Kidney capillary endothelial cell (primary cell): ENCODE measurements at places on chromosomes 3 and 15.

DNA sequence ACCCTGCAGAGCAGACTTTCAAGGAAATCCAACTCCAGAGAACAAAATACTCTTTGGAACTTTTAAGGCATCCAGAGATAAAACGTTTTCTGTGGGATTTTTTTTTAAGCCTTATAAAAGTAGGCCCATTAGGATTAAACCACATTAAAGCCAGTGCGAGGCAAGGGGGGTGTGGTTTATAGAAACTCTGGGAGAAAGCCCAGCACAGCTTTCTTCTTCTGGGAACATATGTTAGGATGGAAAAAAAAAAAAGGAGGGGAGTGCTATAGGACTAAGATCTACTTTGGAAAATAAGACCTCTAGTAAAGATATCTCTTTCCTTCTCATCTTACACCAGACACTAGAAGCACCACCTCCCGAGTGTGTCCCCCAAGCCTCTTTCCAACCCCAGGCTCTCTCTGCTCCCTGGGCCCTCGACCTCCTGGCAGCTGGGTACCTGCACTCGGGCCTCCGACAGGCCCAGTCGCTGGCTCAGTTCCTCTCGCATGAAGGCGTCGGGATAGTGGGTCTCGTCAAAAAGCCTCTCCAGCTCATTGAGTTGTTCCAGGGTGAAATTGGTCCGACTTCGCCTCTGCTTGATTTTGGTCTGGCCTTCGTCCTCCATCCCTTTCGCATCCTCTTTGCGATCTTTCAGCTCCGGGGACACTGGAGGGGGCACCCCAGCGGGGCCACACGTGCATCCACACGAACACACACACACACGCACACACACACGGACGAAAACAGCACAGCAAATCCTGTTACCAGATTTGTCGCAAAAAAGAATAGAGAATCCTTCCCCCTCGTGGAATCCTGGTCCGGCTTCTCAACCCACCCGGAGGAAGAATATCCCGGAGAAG, 3.8 kb downstream of the SHOX2 start:
- no peak for DNase-seq

DNA sequence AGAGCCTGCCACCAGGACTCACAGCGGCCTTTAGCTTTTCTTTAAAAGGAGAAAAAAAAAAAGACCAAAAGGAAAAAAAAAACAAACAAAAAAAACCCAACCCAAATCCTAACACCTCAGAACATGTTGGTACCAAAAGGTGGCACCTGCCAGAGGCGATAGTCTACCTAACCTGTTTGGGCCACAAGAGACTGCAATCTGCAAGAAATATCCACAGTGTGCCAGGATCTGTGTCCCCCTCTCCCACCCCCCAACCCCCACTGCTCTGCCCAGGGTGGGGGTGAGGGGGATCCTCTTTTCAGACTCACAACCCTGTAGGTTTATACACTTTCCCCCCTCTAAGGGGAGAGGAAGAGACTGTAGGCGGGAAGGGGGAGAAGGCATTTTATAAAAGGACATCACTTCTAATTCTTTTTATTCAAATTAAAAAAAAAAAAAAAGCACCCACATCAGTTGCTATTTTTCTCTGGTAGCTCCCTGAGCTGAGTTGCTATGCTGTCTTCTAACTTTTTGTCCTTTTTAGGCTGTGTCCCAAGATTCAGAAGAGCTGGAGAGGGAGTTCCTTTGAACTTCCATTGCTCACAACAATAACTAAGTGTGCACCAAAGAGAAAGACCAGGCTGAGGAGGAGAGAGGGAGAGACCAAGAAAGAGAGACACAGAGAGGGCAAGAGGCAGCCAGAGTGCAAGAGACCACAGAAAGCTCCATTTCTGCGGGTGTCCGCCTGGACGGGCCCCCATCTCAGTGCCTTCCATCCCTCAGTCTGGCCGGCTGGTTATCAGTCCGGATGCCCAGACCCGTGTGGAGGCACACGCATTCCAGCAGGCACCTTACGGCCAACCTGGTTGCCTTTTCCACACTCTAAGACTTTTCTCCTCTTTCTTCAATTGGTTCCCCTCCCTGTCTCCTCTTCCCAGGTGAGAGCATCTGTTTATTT, 48.9 kb downstream of the TLE3 start:
- no peak for DNase-seq

- no peak for DNase-seq
These were observed 65.1 kb downstream of the MRPL46 start for GRCh38 chr15:88401996-88402656.

GRCh38 chr3:36227980-36228379, 152.3 kb upstream of the STAC start:
- no peak for DNase-seq

DNA sequence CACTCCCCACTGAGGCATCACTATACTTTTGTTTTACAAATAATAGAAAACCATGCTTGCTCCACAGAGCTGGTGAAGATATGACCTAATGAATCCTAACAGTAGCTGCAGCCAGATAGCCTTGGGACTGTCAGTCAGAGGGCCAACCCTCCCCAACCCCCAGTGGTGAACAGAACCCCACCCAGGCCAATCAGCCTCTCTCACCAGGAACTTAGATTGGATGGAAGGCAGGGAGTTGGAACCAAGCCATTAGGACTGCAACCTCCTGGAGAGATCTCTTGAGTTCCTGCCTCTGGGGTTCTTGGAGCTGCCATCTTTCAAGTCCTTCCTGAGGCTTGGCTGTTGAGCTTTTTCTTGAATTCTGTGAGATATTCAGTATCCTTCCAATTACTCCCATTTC, 3.0 kb upstream of the MRPS22 start:
- no peak for DNase-seq

DNA sequence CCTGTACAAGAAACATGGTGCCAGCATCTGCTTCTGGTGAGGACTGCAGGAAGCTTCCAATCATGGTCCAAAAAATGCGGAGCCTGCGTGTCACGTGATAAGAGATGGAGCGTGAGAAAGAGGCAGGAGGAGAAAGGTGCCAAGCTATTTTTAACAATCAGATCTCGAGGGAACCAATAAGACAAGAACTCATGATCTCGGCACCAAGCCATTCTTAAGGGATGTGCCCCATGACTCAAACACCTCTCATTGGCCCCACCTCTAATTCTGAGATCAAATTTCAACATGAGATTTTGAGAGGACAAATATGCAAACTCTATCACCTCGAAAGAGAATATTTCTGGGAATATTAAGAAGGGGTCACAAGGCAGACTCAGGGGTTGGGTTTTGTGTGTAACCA, 107.2 kb downstream of the PYDC2 start:
- DNase-seq = no peak

DNA sequence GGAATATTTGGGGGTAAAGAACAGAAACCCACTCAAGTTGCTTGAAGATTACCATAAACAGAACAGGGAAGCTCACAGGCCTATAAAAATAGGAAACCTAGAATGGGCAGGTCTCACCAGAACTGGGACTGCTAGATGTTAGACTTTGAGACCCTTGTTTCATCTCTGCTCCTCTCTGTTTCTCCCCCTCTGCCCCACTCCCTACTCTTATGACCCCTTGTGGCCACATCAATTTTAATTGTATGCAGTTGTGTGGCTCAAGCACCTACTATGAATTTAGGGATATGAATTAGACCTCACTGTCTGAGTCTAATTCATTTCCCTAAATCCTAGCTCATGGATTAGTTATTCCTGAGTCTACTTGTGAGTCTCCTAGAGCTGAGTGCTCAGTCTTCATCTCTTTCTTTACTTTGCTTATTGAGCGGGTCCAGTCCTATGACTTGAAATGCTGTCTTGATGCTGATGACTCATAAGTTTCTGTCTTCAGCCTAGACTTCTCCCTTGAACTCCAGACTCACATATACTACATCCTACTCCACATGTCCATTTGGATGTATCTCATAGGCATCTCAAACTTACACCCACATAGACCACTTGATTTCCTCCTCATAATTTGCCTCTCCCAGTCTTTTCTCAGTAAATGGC, 78.7 kb downstream of the ITPR1 start:
- no peak for DNase-seq
